ENCODE measurements at places on chromosomes 1 and 21. TPM values are rescaled to one million over a fixed set of nuclear protein-coding genes. Genes with fewer than 3 reads are reported as not detected.

- no peaks in the 10 kb centered on the region for H3K27me3 ChIP-seq
- DNase-seq: no peak
- no peaks in the 10 kb centered on the region for H3K4me1 ChIP-seq
- H3K27ac ChIP-seq: no peak overlapping the region
These were observed 87.1 kb downstream of the SELENOF start for GRCh38 chr1:86826856-86827255.

GRCh38 chr1:228488125-228488817 is 1.1 kb downstream of the RNF187 start:
- H3K27ac ChIP-seq: peak overlapping the region; percentile 99
- peaks cover 10% of the 10 kb centered on the region for H3K36me3 ChIP-seq
- no peaks in the 10 kb centered on the region for H3K27me3 ChIP-seq
- H3K4me1 ChIP-seq: peaks cover 40% of the 10 kb centered on the region
- peak overlapping the region; percentile 69 for H3K4me3 ChIP-seq

DNA sequence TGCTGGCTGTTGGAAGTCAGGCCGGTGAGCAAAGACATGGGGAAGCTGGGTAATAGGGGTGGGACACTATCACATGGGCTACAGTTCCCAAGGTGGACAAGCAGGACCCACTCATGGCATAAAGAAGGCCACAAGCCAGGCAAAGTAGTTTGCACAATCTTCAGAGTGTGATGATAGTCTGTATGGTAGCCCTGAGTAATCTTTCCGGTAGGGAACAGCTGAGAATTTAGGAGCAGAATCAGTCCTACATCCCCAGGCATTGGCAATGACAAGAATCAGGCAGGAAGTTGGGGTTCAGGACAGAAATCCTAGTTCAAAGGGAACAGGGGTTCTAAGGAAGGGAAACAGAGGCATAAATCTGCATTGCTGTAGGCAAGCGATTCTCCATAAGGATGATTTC is 23.9 kb upstream of the SPATA6 start:
- H3K27ac ChIP-seq: no peak overlapping the region
- H3K36me3 ChIP-seq: no peaks in the 10 kb centered on the region
- H3K4me1 ChIP-seq: peaks cover 14% of the 10 kb centered on the region
- DNase-seq: no peak
- no peak overlapping the region for H3K4me3 ChIP-seq

GRCh38 chr1:180923021-180923841 is 10.5 kb downstream of the KIAA1614 start:
- no peaks in the 10 kb centered on the region for H3K27me3 ChIP-seq
- peaks cover 38% of the 10 kb centered on the region for H3K4me1 ChIP-seq
- H3K27ac ChIP-seq: no peak overlapping the region
- peaks cover 3% of the 10 kb centered on the region for H3K36me3 ChIP-seq
- no peak overlapping the region for H3K4me3 ChIP-seq
- no peak for DNase-seq

DNA sequence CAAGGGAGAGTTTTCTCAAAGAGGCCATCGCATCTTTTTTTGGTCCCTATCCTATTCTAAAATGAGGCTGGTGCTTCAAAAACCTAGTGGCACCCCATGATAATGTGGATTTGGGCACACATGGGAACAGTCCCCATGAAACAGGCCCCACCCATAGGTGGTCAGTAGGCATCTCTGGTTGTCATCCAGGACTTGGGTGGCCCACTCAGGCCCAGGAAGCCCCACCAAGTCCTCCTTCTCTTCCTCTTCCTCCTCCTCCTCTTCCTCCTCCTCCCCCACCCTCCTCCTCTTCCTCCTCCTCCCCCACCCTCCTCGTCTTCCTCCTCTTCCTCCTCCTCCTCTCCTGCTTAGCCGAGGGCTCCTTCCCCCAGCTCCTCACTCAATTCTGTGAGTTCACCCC is 554 bp downstream of the CACNA1S start:
- H3K4me1 ChIP-seq: peaks cover 14% of the 10 kb centered on the region
- no peak for DNase-seq
- no peak overlapping the region for H3K27ac ChIP-seq
- H3K27me3 ChIP-seq: peaks cover 5% of the 10 kb centered on the region
- H3K36me3 ChIP-seq: no peaks in the 10 kb centered on the region

- H3K36me3 ChIP-seq: no peaks in the 10 kb centered on the region
- H3K4me3 ChIP-seq: no peak overlapping the region
- DNase-seq: no peak
- H3K27ac ChIP-seq: no peak overlapping the region
- no peaks in the 10 kb centered on the region for H3K27me3 ChIP-seq
These were observed 87.5 kb downstream of the COP1 start for GRCh38 chr1:176119549-176119948.

DNA sequence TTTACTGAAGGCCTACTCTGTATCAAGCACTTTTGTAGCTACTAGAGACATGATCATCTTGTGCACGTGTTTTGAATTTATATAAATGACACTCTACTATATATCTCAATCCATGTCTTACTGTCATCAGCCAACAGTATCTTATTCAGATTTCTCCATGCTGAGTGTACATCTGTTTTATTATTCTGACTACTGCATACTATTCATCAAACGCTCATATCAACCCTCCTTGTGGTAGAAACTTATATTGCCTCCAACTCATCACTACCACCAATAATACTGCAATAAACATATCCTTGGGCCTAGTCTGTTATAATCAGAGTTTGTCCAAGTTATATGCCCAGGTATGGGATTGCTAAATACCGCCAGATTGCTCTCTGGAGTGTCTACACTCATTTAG is 81.6 kb upstream of the IRF2BP2 start:
- no peak for DNase-seq
- no peak overlapping the region for H3K4me3 ChIP-seq
- H3K27ac ChIP-seq: no peak overlapping the region
- H3K36me3 ChIP-seq: no peaks in the 10 kb centered on the region

- H3K27me3 ChIP-seq: no peaks in the 10 kb centered on the region
- H3K27ac ChIP-seq: no peak overlapping the region
- DNase-seq: no peak
- no peaks in the 10 kb centered on the region for H3K4me1 ChIP-seq
These were observed 427.2 kb downstream of the KCNT2 start for GRCh38 chr1:196180847-196181593.

GRCh38 chr21:36913247-36914169 is 53.0 kb downstream of the HLCS start:
- no peaks in the 10 kb centered on the region for H3K4me1 ChIP-seq
- DNase-seq: no peak
- no peak overlapping the region for H3K27ac ChIP-seq

Gene MCOLN3
- total RNA-seq: 1.6 TPM

Gene CELSR2
- total RNA-seq: 3.6 TPM

Gene LYST
- total RNA-seq: 31.8 TPM

Gene TMED5
- 46.8 TPM for total RNA-seq

Gene BCAR3
- total RNA-seq: 12.3 TPM

Gene EPHX1
- 68.5 TPM for total RNA-seq

Gene UBAP2L
- 36.4 TPM for total RNA-seq

Gene IQCC
- 3.9 TPM for total RNA-seq
